ENCODE measurements at places on chromosomes 6 and 20. TPM values are rescaled to one million over a fixed set of nuclear protein-coding genes. Genes with fewer than 3 reads are reported as not detected.

GRCh38 chr6:16757332-16757731 is 3.9 kb downstream of the ATXN1 start:
- H3K27me3 ChIP-seq, result no peaks in the 10 kb centered on the region
- no peak for DNase-seq

- H3K27ac ChIP-seq, result no peak overlapping the region
- peaks cover 18% of the 10 kb centered on the region for H3K36me3 ChIP-seq
- DNase-seq, result no peak
Observed at GRCh38 chr20:3105256-3106137, 21.0 kb upstream of the AVP start.

DNA sequence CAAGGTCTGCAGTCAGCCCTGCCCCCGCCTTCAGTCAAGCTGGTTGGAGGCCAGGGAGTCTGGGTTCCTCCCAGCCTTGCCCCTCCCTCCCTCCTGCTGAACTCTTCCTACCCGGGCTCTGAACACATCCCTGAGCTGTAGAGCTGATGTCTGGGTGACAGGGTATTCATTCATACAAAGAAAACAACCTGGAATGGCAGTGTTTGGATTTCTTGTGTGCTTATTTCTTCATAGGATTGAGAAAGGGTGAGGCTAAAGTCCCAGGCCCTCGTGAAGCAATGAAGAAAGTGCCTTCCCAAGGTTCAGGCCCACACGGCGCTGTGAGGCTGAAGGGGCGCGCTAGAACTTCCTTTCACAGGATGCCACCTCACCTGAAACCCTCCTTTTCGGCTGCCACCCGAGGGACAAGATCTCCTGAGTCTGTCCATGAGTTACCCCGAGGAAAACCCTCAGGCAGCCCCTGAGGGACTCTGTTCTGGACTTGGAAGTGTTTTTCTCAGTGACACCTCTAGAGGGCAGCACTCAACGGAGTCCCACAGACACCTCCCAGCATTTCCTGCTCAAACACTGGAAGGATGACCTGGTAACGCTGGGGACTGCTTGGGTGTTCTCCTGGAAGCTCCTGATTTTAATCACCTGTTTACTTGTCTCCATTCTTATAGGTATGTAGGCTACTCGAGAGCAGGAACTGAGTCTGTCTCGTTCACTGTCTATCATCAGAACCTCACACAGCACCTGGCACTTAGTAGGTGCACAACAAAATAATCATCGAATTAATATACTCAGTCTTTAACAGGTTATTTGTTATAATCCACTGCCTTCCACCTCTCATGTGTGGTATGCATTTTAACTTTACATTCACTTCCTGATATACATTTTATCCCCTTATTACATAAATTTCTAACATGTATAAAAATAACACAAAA is 11.8 kb upstream of the GSTA1 start:
- DNase-seq, result no peak
- no peak overlapping the region for H3K27ac ChIP-seq
- no peaks in the 10 kb centered on the region for H3K36me3 ChIP-seq
- H3K4me1 ChIP-seq, result peaks cover 9% of the 10 kb centered on the region

- no peaks in the 10 kb centered on the region for H3K36me3 ChIP-seq
- DNase-seq, result no peak
- peaks cover 7% of the 10 kb centered on the region for H3K4me1 ChIP-seq
- H3K27ac ChIP-seq, result no peak overlapping the region
- no peaks in the 10 kb centered on the region for H3K27me3 ChIP-seq
Observed at GRCh38 chr6:161198783-161199460, 74.9 kb downstream of the AGPAT4 start.

- H3K4me1 ChIP-seq, result no peaks in the 10 kb centered on the region
- H3K4me3 ChIP-seq, result no peak overlapping the region
- DNase-seq, result no peak
- H3K27ac ChIP-seq, result no peak overlapping the region
- peaks cover 32% of the 10 kb centered on the region for H3K36me3 ChIP-seq
- no peaks in the 10 kb centered on the region for H3K27me3 ChIP-seq
Observed at GRCh38 chr6:2891768-2892170, 11.3 kb downstream of the SERPINB9 start.

GRCh38 chr6:159107451-159108260 is 61.5 kb upstream of the FNDC1 start:
- peak overlapping the region; percentile 18 for H3K4me3 ChIP-seq
- no peak overlapping the region for H3K27ac ChIP-seq

DNA sequence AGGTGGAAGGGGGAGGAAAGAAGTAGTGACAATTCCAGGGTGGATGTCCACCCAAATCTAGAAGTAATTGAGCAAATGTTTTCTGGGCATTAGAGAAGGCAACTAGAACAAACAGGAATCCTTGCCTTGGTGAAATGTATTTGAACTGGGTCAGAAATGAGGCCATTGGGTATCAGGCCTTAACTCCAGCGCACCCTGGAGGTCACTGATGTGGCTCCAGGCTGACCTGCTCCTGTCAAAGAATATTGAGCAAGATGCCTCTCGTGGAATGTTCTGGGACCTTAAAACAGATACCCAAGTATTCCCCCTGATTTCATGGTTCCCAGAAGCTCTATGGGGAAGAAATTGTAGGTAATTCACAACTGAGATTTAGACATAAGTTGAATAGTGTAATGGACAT is 6.9 kb downstream of the HLA-DPB1 start:
- H3K4me3 ChIP-seq, result no peak overlapping the region
- H3K27ac ChIP-seq, result no peak overlapping the region
- H3K4me1 ChIP-seq, result peaks cover 14% of the 10 kb centered on the region
- H3K36me3 ChIP-seq, result peaks cover 14% of the 10 kb centered on the region
- no peaks in the 10 kb centered on the region for H3K27me3 ChIP-seq

The TP53INP2 gene
- total RNA-seq, result 14.4 TPM

The LRRC73 gene
- 0.54 TPM for total RNA-seq

The ADGRG6 gene
- total RNA-seq, result 6.4 TPM

The NOX3 gene
- total RNA-seq, result not detected
